Epithelial cell of proximal tubule (primary cell): ENCODE measurements at places on chromosomes 2 and 18.

DNA sequence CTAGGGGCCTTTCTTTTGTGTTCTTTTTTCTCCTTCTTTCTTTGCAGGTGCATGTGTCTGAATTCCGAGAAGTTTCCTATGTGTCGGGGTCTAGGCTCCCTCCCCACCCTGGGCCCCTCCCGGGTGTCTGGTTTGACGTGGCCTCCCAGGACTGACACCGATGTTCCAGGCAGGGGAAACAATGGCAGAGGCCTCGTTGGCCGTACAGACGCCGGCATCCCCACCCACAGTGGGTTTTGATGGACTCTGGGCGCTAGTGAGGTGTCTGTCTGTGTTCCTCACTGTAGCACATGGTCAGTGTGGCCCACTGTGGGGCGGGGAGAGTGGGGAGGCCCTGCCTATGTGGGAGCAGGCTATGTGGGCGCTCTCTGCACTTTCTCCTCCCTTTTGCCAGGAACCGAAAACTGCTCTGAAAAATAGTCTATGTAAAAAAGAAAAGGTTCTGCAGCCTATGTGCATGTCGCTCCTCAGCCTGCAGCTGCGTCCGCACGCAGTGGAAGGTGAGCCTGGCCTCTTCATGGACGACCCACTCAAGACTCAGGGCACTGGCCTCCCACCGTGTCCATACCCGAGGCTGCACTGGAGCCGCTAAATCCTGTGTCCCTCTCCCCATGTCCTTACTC is 90.9 kb upstream of the ASB18 start:
- DNase-seq: no peak

- no peak for DNase-seq
Measured at GRCh38 chr2:24409700-24410556, 49.6 kb upstream of the ITSN2 start.

- DNase-seq: no peak
Measured at GRCh38 chr18:6370886-6371635, 43.6 kb downstream of the L3MBTL4 start.

DNA sequence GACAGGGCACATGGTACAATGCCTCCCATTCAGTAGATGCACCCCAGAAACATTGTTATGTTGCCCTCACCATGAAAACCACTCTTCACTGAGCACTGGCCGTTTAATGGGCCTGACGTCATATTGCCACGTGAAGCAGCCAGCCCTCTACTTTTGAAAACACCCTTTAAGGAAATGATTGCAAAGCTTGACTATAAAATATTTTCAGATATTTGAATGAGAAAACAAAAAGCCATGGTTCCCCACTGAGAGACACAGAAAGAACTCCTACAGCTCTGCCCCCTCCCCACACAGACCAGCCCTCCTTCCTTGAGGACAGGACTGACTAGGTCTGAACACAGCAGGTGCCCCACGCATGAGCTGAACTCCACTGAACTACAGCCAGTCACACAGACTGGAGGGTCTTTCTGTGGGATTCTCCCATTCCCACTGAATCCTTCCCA is 349.1 kb downstream of the ANAPC1 start:
- DNase-seq: peak; percentile 53

- no peak for DNase-seq
Measured at GRCh38 chr2:225526760-225527390, 127.4 kb downstream of the NYAP2 start.

- no peak for DNase-seq
Measured at GRCh38 chr2:225891013-225891412, 491.5 kb downstream of the NYAP2 start.

GRCh38 chr2:215717501-215718381 is 281.9 kb upstream of the FN1 start:
- no peak for DNase-seq

DNA sequence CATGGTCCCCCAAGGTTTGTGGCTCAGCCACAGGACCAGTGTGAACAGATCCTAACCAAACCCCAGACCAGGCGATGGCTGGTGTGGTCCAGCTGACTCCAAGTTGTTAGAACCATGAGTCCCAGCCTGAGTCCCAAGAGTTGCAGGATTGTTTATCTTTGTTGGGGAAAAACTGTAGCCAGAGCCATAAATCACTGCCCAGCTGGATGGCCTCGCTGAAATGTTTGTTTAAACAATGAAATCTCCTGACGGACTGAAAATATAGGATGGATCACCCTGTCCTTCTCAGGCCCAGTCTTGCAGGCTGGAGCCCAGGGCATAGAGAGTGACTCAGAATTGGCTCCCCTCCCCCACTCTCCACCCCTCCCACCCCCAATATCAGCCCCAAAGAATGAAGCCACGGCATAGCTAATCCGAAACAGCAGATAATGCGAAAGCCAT is 36.4 kb downstream of the PKDCC start:
- DNase-seq: no peak

DNA sequence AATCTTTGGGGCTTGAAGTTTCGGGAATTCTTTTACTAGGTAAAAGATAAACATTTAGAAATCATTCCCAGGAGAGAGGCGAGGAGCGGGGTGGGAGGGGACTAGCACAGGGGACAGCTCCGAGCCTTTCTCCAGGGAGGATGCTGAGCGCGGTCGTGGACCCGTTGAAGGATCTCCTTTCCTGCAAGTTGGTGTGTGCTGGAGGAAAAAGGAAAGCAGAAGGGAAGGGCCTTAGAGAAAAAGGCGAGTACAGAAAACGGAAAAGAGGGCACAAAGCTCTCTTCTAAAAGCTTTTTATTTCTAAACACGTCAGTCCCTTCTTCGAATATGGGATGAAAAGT is 640 bp downstream of the SLC39A6 start:
- DNase-seq: no peak

DNA sequence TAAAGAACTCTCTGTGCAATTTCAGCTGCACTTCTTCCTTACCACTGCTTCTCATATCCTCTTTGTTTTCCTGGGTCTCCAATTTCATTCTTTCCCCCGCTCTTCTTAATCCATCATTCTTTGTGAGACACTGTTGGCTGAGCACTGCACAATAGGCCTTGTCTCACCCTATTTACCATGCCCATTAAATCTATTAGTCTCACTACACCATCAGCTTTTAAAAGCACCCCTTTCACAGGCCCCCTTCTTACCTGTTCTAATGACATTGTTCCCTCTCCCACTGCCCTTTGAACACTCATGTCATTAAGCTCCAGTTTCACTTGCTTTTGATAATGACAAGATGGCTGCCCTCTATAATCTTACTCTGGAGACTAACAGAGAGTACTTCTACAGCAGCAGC is 404.1 kb upstream of the ACVR2A start:
- no peak for DNase-seq

DNA sequence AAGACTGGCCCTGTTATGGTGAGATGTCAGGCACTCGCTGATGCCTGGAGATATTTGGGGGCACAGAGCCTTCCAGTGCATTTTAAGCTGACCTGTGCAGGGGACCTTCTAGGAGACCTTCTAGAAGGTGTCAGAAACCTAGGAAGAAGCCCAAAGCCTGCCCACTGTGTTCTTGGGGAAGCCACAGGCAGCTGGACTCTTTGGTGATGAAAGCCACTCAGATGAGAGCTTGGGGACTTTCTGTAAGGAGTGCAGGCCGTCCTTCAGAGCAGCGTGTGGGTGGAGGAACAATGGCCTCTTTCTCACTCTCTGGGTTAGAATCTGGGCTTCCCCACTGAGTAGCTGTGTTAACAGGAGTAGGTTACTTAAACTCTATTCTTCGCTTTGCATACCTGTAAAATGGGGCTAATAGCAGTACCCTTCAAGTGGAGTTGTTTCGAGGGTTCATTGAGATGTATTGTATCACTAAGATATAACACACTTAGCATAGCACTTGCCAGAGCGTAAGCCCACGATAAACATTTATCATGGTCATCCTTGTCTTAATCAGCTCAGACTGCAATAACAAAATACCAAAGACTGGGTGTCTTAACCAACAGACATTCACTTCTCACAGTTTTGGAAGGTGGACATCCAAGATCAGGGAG is 322.3 kb upstream of the EPAS1 start:
- no peak for DNase-seq

- peak; percentile 42 for DNase-seq
Measured at GRCh38 chr2:173990970-173991819, 26.0 kb upstream of the SP3 start.

GRCh38 chr2:27572998-27573429 is 9.8 kb upstream of the ZNF512 start:
- no peak for DNase-seq

GRCh38 chr2:98269274-98269673 is 77.0 kb upstream of the CNGA3 start:
- no peak for DNase-seq

DNA sequence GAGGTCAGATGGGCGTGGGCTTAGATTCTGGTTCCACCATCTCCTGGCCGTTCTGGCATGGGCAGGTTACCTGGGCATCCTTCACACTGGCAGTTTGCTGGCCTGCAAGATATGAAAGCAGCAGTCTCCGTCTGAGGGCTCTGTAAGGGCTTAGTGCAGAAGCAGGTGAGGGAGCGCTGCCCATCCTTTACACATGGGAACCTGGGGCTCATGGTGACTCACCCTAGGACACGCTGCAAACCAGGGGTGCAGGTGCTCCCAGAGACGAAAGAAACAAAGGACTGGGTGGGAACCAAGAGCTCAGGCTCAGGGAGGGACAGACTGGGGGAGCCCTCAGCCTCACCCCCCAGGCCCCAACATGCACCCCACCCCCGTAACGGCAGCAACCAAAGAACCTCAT is 10.7 kb upstream of the ID2 start:
- DNase-seq: no peak

DNA sequence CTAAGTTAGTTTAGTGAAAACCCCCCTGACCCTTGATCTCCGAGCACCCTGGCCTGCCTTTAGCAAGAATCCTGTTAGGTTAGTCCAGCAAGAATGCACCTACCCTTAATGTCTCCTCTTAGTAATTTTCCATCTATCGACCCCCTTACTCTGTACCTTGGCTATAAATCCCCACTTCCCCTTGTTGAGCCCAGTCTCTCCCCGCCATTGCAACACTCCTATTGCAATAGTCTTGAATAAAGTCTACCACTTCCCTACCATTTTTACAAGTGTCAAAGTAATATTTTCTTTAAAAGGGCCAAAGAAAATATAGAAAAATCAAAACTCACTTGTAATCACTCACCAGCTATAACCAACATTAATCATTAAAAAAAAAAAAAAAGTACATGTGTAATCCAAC is 4.2 kb upstream of the ZBTB7C start:
- no peak for DNase-seq

GRCh38 chr2:128513961-128514283 is 195.3 kb upstream of the HS6ST1 start:
- no peak for DNase-seq

- DNase-seq: no peak
Measured at GRCh38 chr2:118661179-118661578, 186.3 kb downstream of the EN1 start.

- no peak for DNase-seq
Measured at GRCh38 chr18:65924904-65925303, 174.1 kb downstream of the CDH7 start.

GRCh38 chr2:232576995-232577394 is 26.5 kb downstream of the EIF4E2 start:
- no peak for DNase-seq

DNA sequence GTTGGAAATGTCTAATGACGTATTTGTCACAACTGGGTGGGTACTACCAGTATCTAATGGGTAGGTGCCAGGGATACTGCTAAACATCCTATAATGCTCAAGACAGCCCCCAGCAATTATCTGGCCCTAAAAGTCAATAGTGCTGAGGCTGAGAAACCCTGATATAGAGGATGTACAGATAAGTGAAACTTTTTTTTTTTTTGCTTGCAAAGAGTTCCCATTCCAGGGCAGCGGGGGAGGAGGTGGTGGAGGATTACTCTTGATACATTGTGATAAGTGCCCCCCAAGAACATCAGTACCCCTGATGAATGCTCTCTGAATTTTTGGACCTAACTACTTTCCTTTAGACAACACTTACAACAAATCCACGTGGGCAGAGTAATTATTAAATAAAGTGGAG is 329.7 kb upstream of the SPRED2 start:
- DNase-seq: no peak

GRCh38 chr2:16413285-16413684 is 252.3 kb downstream of the CYRIA start:
- no peak for DNase-seq

- DNase-seq: no peak
Measured at GRCh38 chr2:198259496-198259895, 455.1 kb downstream of the PLCL1 start.

DNA sequence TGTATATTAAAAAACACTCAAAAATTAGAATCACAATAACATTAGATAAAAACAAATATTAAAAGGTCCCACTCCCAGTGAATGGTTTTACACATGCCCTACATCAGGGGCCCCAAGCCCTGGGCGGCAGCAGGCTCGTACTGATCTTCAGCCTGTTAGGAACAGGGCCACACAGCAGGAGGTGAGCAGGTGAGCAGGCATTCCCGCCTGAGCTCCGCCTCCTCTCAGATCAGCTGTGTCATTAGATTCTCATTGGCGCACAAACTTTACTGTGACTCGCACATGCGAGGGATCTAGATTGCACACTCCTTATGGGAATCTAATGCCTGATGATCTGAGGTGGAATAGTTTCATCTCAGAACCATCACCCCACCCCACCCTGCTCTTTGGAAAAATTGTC is 74.2 kb downstream of the MBD2 start:
- DNase-seq: no peak

DNA sequence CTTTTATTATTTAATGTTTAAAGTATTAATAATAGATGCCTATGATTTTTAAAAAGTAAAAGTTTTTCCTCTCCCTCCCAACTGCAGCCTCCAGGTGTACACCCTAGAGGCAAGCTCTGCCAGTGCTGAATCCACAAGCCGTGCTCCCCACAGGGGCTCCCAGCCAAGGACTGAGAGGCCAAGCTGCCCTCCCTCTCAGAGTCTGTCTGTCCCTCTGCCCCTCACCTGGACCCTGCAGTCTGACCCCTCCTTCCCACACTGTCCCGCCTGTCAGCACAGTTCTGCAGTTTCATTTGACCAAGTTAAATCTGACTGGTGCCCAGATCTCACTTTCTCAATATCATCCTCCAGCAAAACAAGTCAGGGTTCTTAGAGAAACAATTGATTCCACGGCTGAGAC is 14.8 kb upstream of the PROC start:
- DNase-seq: no peak

DNA sequence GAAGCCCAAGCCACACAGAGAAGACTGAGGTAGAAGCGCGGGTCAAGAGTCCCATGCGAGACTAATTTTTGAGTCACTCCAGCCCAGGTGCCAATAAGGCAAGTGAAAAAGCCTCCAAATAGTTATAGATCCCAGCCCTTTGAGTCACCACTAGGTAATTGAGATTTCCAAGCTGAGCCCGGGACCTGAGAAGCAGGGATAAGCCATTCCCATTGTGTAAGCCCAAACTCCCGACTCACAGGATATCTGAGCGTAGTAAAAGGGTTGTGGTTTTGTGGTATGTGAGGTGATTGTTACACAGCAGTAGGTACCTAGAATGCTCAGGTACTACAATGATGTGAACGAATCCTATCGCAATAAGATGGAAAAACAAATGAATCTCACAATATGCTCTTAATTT is 560.7 kb downstream of the DSC3 start:
- DNase-seq: no peak

- DNase-seq: no peak
Measured at GRCh38 chr2:177363332-177363731, 29.2 kb upstream of the AGPS start.

GRCh38 chr2:28269019-28269784 is 123.5 kb upstream of the FOSL2 start:
- DNase-seq: peak; percentile 47
